ENCODE measurements at places on chromosomes 5 and 9.

DNA sequence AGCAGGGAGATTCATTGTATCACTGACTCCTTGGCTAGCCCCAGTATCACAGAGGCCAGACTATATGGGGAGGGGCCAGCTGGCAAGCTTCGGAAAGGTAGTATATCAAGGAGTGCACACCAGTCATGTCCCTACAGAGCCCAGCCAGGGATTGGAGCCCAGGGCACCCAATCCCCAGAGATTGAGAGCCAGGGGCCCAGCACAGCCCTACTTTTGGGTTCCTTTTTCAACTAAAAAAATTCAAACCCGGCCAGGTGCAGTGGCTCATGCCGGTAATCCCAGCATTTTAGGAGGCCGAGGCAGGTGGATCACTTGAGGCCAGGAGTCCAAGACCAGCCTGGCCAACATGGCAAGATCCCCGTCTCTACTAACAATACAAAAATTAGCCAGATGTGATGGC, 5.4 kb upstream of the MYORG start:
- DNase-seq: no peak

- no peak for DNase-seq
Observed at GRCh38 chr9:96441798-96442445, 8.0 kb upstream of the HABP4 start.

DNA sequence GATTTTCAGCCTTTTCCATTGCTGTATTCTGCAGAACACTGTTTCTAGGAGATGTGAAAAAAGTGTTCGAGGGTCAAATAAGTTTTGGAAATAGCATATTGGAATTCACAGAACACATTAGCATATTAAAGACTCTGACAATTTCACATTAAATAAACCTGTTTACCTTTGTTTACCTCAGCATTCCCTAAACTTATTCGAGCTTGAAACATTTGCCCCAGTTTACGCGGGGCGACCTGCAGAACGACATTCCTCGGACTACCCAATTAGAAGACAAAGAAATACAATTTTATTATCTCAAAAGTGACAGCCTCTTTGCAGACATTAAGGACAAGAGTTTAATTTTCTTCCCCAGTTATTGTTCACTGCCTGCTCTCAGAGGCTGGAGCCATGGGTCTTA, 110.3 kb upstream of the NFIB start:
- DNase-seq: no peak

- DNase-seq: no peak
Observed at GRCh38 chr5:107129051-107129450, 541.7 kb downstream of the EFNA5 start.

DNA sequence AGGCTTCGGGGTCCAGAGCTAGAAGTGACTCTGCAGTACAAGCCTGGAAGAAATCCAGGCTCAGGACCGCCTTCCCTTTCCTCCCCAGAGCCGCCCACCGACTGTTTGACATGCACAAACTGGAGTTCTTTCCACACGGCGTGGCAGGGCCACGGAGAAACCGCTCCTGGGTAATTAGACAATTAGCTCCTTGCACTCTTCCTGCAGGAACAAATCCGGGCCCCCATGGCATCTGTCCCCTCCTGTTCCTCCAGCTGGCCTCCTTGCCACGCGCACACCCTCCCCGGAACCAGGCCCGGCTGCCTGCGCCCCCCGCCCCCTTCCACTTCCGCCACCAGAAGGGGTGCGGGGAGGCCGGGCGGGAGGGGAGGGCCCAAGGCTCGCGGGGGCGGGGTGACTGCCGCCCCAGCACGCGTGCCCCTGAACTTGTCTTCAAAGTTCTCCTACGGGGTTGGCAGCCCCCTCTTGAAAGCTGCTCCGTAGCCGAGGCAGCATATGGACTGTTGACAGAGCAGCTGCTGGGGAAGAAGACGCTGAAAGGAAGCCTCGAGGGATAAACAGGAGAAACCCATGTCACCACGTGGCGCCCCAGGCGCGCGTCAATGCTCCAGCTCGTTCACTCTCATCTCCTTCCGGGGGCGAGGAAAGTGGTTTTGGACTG, 74.3 kb downstream of the SEC61B start:
- peak; percentile 11 for DNase-seq

DNA sequence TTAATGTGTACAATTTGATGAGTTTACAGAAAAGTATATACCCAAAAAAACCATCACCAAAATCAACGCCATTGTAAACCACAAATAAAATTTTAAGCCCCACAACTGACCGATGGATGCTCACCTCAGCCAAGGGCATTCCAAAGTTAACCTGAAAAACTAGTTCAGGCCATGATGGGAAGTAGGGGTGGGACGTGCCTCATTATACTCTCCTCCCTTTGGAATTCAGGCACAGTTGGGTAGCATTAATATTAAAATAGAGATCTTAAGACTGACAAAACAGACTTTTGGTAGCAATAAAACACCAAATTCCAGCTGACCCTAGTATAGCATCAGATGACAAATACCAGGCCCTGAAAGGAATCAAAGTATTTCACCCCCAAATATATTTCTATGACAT, 129.0 kb downstream of the CDH18 start:
- no peak for DNase-seq

GRCh38 chr9:136719195-136719880, 7.0 kb downstream of the DIPK1B start:
- no peak for DNase-seq

DNA sequence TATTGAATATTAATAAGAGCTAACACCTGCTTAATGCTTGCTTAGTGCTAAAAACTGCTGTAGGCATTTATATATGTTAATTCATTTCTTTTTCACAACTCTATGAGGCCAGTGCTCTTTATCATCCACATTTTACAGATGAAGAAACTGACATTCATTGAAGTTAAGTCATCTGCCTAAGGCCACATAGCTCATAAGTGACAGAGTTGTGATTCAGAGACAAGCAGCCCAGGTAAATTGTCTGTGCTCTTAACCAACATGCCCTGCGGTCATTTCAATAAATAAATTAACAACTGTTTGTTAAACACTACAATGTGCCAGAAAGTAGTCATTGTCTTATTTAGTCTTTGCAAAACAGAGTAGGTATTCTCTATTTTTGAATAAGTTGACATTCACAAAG, 1354.4 kb upstream of the C9orf72 start:
- DNase-seq: no peak

DNA sequence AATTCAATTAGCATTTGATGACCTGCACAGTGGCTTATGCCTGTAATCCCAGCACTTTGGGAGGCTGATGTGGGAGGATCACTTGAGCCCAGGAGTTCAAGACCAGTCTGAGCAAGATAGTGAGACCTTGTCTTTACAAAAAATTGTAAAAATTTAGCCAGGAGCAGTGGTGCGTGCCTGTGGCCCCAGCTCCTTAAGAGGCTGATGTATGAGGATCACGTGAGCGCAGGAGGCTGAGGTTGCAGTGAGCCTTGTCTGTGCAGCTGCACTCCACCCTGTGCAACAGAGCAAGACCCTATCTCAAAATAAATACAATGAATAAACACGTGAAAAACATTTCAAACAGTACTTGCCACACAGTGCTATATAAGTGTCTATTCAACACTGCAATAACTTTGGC, 4.2 kb downstream of the ABCA1 start:
- DNase-seq: no peak

DNA sequence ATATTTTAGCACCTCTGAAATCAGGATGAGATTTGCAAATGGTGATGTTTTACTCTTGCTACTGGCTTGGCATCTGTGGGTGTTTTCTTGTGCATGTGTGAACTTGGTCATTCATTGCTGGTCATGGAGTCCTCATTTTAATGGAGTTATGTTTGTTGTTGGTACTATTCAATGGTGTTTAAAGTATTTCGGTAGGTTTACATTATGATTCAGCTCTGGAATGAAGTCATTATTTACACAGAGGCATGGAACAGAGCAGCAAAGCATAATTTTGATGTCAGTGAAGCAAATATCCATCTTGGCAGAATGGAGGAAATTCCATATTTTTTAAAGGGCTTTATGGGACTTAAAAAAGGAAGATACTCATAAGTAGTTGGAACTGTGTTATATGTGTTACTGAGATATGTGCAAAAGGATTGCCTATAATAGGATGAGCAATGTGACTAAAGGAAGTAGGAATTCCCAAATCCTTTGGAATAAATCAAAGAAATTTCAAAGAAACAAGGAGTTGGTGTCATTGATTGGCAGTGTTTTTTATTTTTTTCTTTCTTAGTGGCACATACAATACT, 147.4 kb downstream of the ACTBL2 start:
- no peak for DNase-seq

DNA sequence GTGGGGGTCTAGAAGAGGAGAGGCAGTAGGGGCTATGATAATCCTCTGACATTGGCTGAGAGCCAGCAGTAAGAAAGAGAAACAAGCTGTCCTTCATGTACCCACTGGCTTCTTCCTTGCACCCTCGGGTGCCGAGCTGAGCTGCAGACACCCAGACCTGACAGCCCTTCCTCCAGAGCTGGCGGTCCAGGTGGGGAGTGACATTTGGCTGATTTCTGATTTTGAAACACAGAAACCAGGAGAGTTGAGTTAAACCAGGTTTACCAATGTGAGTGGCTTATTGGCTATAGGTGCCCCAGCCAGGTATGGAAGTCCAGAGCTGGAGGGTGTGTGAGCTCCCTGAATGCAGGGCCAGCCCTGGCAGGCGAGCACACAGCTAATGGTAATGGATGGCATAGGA, 59.2 kb downstream of the GADD45G start:
- DNase-seq: no peak

DNA sequence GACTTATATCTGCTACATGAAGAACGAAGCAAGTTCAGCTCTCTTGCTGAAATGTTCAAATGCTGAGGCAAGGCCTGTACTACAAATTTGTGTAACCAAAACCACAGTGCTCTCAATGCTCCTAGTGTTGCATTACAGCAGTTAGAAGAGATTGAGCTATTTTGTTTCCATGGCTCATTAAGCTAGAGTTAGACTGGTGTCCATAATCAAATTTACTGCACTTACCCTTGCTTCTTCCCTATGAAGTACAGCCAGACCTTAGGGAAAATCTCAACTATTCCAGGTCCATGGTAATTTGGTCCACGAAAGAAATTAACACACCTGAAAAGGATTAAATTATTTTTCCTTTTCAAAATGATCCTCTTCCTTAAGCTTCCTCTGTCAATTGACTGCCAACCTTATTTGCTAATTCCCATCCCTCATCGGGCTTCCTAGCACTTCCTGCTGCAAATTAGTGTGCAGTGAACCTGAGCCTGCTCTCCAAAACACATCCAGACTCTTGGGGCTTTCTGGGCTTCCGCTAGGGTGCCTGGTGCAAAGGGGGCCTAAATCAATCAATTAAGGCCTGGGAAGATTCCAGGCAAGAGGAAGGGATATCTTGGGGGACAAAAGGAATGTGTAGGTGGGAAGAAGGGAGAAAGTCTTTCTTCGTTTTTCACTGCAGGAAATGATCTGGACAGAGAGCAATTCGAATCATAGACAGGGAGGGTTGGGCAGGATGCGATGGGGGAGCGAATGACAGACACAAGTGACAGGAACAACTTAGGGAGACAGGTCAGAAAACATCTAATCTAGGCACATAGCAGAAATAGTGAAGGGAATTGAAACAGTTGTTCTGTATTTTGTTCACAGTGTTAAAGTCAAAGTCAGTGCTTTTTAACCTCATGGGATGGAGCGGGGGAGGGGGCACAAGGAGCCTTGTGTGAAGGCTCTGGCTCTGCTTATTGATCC, 542.4 kb downstream of the RAB3C start:
- DNase-seq: no peak

DNA sequence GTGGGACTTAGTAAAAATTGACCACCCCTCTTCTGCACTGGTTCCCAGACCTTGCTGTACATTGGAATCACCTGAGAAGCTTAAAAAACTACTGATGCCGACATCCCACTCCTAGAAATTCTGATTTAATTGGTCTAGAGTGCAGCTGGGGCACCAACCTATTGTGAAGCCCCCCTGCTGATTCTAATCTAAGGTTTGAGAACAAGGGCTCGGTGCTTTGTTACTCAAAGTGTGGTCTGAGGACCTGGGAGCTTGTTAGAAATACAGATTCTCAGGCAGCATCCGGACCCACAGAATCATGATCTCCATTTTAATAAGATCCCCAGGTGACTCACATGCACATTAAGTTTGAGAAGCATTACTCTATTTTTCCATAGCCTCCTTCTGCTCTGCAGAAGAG, 57.8 kb upstream of the LPAR1 start:
- no peak for DNase-seq

- DNase-seq: no peak
Observed at GRCh38 chr5:112290691-112291090, 128.4 kb downstream of the EPB41L4A start.

- peak; percentile 27 for DNase-seq
Observed at GRCh38 chr9:37839496-37840461, 39.2 kb downstream of the DCAF10 start.

DNA sequence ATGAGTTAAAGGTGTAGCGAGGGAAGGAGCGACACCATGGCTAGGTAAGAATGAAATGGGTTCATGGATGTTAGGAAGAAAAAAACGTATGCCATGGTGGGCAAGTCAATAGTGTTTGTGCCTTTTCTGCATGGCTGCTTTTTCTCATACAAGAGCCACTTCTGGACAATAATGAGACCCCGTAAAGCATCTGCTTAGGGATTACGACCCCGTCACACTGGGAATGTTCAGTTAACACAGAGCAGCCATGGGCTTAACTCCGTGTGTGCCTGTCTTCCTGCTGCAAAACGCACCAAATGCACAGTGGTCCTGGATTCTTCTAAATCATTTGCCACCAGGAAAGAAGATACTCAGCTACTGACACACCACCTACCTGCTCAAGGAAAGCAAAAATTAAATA, 81.8 kb downstream of the NFIB start:
- DNase-seq: no peak
